Common myeloid progenitor, CD34-positive (primary cell): ENCODE measurements at places on chromosomes 16 and 17.

DNA sequence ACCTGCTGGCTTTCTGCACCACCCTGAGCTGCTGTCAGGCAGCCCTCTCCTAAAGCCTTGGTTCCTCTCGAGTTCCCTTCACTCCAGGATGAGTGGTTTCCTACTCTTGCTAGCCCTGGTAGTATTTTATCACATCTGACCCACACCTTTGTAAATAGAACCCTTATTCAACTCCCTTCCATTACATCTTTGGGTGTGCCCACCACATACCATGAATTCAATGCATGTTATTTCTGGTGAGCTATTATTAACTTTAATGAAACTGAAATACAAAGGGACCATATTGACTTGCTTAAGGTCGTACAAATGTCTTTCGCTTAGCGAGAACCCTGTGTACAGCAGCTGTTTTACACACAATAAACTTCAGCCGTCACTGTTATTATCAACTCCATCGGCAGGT lies 521.3 kb downstream of the GRIN2A start:
- H3K4me3 ChIP-seq = no peak overlapping the region
- H3K4me1 ChIP-seq = no peaks in the 10 kb centered on the region
- no peaks in the 10 kb centered on the region for H3K36me3 ChIP-seq
- H3K27me3 ChIP-seq = no peaks in the 10 kb centered on the region

DNA sequence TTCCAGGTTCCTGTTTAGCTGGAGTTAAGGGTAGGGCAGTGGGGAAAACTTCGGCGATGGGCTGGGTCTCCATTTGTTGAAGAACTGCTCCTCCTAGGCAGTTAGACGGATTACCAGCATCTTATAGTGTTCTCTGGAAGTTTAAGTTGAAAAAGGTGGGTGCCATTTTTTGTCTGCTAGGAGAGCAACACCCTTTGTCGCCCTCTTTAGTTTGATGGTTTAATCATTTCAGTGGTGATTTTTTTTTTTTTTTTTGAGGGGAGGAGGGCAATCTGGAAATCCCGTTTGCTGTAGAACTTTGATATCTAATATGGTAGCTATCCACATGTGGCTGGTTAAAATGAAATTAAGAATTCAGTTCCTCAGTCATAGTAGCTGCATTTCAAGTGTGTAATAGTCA lies 4.1 kb downstream of the UBFD1 start:
- H3K4me1 ChIP-seq = peaks cover 15% of the 10 kb centered on the region
- no peak overlapping the region for H3K4me3 ChIP-seq
- no peak overlapping the region for H3K27ac ChIP-seq
- DNase-seq = peak; percentile 7
- H3K27me3 ChIP-seq = no peaks in the 10 kb centered on the region

DNA sequence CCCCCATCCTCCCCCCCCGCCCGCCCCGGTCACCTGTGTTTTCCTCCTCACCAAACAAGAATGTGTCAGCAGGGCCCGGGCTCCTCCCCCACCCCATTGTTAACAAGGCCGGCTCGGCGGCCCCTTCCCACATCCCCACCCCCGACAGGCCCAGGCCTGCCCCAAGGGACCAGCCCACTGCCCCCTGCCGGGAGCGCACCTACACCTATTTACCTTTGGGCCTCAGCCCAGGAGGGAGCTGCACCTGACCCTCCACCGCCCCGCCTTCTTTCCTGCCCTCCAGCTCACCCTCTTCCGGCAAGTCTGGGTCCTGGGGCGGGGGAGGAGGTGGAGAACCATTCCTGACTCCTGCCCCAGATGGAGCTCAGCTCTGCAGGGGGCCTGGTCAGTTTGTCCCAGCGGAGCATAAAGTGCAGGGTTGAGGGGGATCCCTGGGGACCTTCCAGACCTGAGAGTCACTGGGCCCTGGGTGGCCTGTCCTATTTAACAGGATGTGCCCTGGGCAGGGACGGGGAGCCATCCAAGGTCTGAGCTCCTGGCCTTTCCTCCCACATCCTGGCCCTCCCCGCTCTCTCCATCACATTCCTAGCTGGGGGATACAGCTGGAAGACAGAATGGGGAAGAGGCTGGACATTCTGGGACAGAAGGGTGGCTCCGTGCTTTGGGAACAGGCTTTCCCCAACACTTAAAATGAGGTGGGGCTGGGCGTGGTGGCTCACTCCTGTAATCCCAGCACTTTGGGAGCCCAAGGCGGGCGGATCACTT lies 8.3 kb downstream of the FOXJ1 start:
- no peaks in the 10 kb centered on the region for H3K27me3 ChIP-seq
- no peaks in the 10 kb centered on the region for H3K36me3 ChIP-seq
- H3K4me1 ChIP-seq = no peaks in the 10 kb centered on the region

GRCh38 chr16:66354034-66354909 lies 12.2 kb upstream of the CDH5 start:
- no peaks in the 10 kb centered on the region for H3K36me3 ChIP-seq
- DNase-seq = no peak
- no peaks in the 10 kb centered on the region for H3K4me1 ChIP-seq

- no peak overlapping the region for H3K27ac ChIP-seq
- no peaks in the 10 kb centered on the region for H3K4me1 ChIP-seq
- no peak for DNase-seq
- no peaks in the 10 kb centered on the region for H3K36me3 ChIP-seq
These were observed 8.1 kb upstream of the HS3ST6 start for GRCh38 chr16:1926271-1926670.

DNA sequence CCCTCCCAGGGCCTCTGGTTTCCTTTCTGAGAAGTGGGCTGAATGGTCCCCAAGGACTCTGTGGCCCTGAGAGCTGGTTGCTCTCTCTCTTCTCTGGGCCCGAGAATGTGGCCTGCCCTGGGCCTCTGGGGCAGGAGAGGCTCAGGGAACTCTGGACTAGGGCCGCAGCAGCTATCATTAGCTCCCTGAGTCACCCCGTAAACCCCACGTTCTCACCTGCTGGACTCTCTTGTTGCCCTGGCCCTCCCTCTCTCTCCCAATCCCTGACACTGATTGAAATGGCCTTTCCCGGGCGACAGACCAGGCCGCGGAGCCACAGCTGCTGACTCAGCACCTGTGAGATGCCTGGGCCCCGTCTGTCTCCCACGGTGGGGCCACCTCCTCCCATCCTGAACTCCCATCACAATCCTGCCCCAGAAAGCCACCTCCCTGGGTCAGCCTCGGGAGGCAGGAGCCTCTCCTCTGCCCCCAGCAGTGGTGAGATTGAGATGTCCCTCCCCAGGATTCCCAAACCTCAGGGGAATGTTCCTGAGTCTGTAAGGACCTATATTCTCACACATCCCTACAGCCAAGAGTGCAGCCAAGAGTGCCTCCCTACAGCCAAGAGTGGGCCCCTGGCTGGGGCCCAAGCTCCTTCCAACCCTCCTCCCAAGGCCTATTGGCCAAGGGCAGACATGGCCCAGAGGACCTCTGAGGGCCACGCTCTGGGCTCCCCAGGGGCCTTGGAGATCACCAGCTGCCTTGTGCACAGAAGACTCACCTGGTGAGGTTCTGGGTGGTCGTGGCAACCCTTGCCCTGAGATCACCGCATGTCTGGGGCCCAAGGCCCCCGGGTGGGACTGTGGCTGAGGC lies 470 bp downstream of the TRPV3 start:
- no peak overlapping the region for H3K4me3 ChIP-seq
- H3K27ac ChIP-seq = no peak overlapping the region
- no peaks in the 10 kb centered on the region for H3K4me1 ChIP-seq
- no peaks in the 10 kb centered on the region for H3K36me3 ChIP-seq
- no peak for DNase-seq

- H3K4me3 ChIP-seq = peak overlapping the region; percentile 69
- peaks cover 4% of the 10 kb centered on the region for H3K27me3 ChIP-seq
- no peak for DNase-seq
- H3K36me3 ChIP-seq = no peaks in the 10 kb centered on the region
- no peaks in the 10 kb centered on the region for H3K4me1 ChIP-seq
These were observed 59.5 kb downstream of the SLFN11 start for GRCh38 chr17:35313875-35314409.

GRCh38 chr17:61496174-61496956 lies 44.1 kb downstream of the TBX4 start:
- peaks cover 4% of the 10 kb centered on the region for H3K27me3 ChIP-seq
- no peak overlapping the region for H3K27ac ChIP-seq
- DNase-seq = no peak
- H3K4me1 ChIP-seq = no peaks in the 10 kb centered on the region

DNA sequence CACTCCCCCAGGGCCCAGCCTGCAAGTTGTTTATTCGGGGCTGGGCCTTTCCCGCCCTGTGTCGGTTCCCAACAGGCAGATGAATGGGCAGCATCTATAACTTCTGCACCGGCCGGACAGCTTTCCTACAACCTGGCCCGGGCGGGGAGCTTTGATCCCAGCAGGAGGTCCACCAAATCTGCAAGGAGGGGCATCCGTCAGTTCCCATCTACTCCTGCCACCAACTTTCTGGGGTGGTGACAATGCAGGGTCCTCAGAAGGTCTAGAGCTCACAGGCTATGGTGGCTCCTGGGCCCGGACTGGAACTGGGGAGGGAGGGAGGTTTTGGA lies 211.9 kb downstream of the NTN1 start:
- no peaks in the 10 kb centered on the region for H3K36me3 ChIP-seq
- peaks cover 39% of the 10 kb centered on the region for H3K4me1 ChIP-seq
- no peak overlapping the region for H3K27ac ChIP-seq
- DNase-seq = no peak
- no peak overlapping the region for H3K4me3 ChIP-seq
- H3K27me3 ChIP-seq = no peaks in the 10 kb centered on the region

DNA sequence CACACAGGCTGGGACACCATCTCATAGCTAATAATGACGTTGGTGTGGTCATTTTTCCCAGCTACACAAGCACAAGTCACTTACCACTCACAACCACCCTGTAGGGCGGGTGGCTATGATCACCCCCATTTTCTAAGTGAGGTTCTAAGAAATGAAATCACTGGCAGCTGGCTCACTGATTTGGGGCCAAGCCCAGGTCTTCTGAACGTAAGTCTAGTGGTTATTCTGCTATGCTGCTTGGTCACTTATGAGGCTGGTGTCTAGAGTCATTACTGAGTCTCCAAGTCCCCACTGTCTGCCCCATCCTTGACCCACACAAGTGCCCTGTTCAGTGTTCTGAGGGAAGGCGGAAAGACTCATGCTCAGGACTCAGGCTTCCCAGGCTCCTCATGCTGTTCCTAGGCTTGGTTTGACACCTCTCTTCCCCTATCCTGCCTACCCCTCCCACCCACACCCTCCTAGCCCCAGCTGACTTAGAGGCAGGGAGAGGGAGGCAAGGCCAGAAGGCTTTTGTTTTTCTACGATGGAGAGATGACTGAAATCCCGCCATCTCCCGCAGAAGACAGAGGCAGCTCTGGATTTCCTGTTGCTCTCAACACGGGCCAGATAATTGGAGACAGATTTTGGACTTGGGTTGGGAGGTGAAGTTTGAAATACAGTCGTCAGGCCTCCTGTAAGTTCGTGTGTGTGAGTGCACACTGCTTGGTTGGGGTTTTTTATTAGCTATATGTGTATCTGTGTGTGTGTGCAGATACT lies 32.2 kb downstream of the FZD2 start:
- peaks cover 7% of the 10 kb centered on the region for H3K27me3 ChIP-seq
- H3K4me3 ChIP-seq = no peak overlapping the region
- DNase-seq = peak; percentile 17
- H3K27ac ChIP-seq = no peak overlapping the region
- H3K4me1 ChIP-seq = no peaks in the 10 kb centered on the region
- no peaks in the 10 kb centered on the region for H3K36me3 ChIP-seq

- no peak overlapping the region for H3K27ac ChIP-seq
- no peaks in the 10 kb centered on the region for H3K4me1 ChIP-seq
- no peaks in the 10 kb centered on the region for H3K27me3 ChIP-seq
- no peak for DNase-seq
- H3K36me3 ChIP-seq = no peaks in the 10 kb centered on the region
These were observed 80.1 kb downstream of the PMP22 start for GRCh38 chr17:15184872-15185624.

- no peaks in the 10 kb centered on the region for H3K27me3 ChIP-seq
- H3K36me3 ChIP-seq = no peaks in the 10 kb centered on the region
- no peak overlapping the region for H3K4me3 ChIP-seq
- DNase-seq = peak; percentile 92
- H3K27ac ChIP-seq = no peak overlapping the region
- peaks cover 14% of the 10 kb centered on the region for H3K4me1 ChIP-seq
These were observed 2.1 kb upstream of the ZSCAN10 start for GRCh38 chr16:3101018-3101840.

DNA sequence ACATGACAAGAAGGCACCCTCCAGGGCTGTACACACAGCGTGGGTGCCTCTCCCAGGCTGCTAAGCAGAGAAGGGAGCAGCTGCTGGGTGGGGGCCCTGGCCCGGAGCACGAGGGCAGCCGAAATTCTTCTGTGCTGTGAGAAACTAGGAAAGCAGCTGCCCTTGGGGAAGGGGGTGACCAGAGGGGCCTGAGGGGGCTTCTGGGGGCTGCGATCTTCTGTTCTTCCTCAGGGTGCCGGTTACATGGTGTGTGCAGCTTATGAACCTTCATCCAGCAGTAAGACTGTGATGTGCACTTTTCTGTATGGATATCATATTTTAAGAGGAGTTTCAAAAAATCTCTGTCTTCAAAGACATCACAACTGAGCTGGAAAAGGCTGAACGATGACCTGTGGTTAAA lies 43.2 kb upstream of the METRNL start:
- DNase-seq = no peak
- no peak overlapping the region for H3K4me3 ChIP-seq
- H3K4me1 ChIP-seq = no peaks in the 10 kb centered on the region
- peaks cover 10% of the 10 kb centered on the region for H3K36me3 ChIP-seq

DNA sequence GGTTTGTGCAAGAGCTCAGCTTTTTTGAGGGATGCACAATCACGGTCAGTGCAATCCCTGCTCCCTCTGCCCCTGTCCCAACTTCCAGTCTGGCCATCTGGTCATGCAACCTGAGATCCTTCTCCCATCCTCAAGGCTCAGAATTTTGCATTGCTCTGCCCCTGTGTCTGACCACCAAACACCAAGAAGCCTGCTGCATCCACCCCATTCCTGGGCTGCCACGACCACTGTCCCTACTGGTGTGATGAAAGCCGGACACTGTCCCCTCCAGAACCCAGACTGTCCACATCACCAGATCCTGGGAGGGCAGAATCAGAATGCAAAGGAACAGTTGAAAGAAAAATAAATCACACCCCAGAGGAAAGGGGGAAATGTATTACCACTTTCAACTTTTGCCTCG lies 231.0 kb downstream of the C16orf78 start:
- H3K4me3 ChIP-seq = no peak overlapping the region
- no peaks in the 10 kb centered on the region for H3K27me3 ChIP-seq
- no peak for DNase-seq
- peaks cover 9% of the 10 kb centered on the region for H3K4me1 ChIP-seq
- H3K36me3 ChIP-seq = no peaks in the 10 kb centered on the region
